Activated CD4-positive, alpha-beta T cell treated with anti-CD3 and anti-CD28 coated beads, Interleukin-2, amount 10 ng/mL, durations not matched to agents 7 days and 5 days (primary cell): ENCODE measurements at places on chromosomes 2 and 18.

DNA sequence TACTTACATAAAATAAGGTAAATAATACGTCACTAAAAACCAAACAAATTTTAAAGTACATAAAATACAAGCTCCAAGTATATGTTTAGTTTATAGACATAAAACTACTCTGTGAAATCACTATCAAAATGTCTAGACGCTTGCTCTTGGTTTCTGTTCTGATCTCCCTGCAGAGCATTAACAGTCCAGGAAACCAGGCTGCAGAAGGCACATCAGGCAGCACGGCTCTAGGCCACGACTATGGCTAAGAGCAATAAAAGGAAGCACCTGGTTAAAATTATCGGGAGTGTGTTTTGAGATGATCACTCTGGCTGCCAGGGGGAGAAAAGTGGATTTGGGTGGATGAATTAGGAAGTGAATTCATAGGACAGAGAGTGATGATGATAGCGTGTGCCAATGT, 196.0 kb upstream of the SPHKAP start:
- DNase-seq: no peak

GRCh38 chr2:157150747-157151146, 106.8 kb upstream of the GALNT5 start:
- no peak for DNase-seq

DNA sequence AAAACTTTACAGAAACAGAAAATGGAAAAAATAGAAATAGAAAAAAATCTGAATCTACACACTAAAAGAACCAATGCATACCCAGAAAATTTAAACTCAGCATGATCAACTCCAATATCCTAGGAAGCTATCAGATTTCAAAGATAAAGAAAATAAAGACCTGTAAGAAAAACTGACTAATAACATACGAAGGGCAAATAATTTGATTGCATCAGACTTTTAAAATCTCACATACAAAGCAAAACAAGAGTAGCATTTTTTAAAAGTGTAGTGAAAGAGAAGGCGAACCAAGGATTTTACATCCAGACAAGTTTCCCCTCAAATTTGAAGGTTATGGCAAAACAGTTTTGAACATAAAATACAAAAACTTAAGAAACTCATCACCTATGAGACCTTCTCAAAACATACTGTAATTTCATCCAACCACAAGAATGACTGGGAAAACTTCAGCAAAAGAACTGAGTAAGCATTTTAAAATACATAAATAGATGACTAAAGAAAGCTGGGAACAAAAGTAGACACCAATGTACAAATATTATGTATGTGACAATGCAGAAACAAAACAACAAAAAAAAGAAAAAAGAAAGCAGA, 54.8 kb downstream of the NBAS start:
- DNase-seq: no peak

DNA sequence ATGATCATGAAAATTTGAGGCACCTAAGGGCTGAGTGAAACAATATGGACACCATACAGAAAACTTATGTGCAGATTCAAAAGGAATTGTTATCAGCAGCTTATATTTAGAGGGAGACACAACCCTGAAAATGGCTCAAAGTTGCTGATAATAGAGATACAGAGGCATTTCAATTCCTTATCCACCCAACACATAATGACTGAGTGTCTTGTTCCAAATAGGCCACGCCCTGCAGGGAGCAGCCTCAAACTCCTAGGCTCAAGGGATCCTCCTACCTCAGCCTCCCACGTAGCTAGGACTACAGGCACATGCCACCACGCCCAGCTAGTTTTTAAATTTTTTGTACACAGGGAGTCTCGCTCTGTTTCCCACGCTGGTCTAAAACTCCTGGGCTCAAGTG, 79.0 kb downstream of the LBH start:
- DNase-seq: no peak

DNA sequence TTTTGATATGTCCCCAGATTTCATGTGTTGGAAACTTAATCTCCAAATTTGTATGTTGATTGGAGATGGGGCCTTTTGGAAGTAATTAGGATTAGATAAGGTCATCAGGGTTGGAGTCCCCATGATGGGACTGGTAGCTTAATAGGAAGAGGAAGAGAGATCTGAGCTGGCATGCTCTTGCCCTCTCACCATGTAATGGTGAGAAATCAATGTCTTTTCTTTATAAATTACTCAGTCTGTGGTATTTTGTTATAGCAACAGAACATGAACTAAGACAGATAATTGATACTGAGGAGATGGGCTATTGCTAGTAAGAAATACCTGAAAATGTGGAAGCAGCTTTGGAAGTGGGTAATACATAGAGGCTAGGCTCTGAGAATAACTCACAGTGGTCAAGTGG, 48.0 kb downstream of the CDC42EP3 start:
- DNase-seq: no peak

GRCh38 chr18:49500201-49500921, 13.3 kb upstream of the C18orf32 start:
- no peak for DNase-seq

DNA sequence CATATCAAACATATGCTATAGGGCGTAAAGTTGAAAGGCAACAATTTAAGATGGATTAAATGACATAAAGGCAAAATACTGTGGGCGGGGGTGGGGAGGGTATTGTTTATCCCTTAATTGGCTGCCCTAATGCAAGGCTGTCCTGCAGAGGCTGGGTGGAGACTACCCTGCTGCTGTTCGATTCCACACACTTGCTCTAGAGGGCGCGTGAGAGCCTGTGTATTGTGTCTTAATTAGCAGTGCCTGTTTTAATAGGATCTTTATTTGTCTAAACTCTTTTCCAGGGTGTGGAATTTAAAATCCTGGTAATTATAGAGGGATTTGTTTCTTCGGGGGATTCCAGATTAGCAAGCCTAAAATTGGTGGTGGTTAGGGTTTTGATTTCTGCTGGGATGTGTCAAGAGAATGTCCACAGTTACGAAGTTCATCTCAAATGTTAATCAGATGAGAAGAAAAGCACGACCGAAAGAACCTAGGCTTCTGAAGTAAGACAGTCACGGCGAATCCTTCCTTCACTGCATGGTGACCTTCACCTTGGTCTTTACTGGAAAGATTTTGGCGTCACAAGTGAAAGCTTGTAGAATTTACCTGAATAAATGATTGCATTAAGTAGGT, 103.5 kb upstream of the MAP3K20 start:
- DNase-seq: peak; percentile 47

- DNase-seq: no peak
Measured at GRCh38 chr2:7866104-7866503, 815.8 kb upstream of the ID2 start.

DNA sequence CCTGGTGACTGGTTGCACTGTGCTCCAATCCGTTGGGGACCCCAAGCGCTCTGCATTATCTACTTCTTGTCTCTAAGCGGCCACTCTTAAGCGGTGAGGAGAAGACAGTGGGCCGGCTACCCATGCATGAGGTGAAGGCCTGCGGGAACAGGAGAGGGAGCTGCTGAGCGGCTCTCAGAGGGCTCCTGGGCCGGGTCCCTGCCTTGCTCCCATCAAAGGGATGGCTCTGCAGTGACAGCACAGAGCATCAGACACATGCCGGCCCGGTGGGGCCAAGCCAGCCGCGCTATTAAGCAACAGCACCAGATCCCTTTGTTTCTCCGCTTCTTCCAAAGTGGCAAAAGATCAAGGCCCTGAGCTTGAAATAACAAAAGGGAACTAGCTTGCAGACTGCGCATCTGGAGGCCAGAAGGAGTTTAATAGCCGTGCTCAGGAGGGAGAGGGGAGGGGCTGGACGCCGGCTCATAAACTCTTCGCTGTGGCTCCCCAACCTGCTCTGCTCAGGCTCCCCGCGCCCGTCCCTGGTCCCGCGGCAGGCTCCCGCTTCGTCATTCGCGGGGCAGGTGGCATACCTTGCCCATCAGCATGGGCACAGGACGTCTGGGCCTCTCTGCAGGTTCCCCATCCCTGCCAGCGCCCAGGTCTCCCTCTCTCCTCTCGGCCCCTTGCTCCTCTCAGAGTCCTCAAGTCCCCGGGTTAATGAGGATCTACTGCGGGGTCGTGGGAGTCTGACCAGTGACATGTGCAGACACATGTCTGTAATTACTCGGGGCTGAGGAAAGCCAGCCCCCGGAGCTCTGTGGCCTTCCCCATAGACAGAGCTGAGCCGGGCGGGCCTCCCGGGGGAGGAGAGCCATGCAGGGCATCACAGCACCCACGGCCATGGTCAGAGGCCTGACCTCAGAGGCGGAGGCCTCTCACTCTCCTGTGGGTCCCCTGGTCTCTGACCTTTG, 96.7 kb downstream of the ASB1 start:
- no peak for DNase-seq

GRCh38 chr18:26729008-26729407, 136.5 kb downstream of the AQP4 start:
- no peak for DNase-seq

DNA sequence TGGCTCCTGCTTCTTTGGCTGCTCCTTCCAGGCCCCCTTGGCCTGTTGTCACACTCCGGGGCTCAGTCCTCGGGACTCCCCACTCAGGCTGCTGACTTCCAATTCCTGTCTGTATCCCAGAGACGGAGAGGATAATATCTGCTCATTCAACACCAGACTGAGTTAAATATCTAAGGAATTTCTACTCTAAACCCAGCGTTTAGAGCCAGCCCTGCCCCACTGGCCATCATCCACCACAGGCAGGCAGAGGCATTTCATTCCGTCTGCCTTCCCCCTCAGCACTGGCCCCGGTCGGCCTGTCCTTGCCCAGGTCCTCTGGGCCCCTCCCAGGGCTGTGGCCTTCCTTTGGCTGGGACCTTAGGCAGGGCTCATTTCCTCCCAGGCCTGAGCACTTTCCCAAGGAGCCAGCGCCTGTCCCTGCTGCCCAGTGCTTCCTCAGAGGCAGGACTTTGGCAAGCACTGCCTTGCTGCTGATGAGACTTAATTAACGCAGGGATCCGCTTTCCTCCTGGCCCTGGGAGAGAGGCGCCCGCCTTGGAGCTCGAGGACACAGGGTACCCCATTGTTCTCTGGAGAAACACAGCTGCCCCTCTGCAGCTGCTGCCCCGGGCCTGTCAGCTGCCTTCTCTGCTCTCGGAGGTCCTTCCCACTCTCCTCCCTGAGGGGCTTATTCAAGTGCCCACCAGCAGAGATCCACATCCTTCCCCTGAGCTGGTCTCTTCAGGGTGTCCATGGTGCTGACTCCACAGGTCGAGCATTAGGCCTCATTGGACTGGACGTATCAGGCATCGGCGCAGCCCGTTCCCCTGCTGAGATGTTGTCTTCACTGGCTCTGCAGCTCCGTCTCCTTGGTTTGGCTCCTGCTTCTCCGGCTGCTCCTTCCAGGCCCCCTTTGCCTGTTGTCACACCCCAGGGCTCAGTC, 42.8 kb downstream of the ATOH8 start:
- DNase-seq: no peak

GRCh38 chr18:3790703-3791102, 340.7 kb downstream of the TGIF1 start:
- DNase-seq: no peak

GRCh38 chr2:219279151-219279915, at the start of gene DNAJB2:
DNAJB2 (plus strand) TSS chr2:219279366; CDS start chr2:219279834, 468 bp downstream.
- peak; percentile 99 for DNase-seq

- no peak for DNase-seq
Measured at GRCh38 chr18:38750751-38751150, 1185.2 kb upstream of the CELF4 start.

GRCh38 chr2:218317303-218317630, 25.0 kb upstream of the TMBIM1 start:
- DNase-seq: no peak

GRCh38 chr2:102514061-102514785, 41.2 kb downstream of the SLC9A4 start:
- no peak for DNase-seq

DNA sequence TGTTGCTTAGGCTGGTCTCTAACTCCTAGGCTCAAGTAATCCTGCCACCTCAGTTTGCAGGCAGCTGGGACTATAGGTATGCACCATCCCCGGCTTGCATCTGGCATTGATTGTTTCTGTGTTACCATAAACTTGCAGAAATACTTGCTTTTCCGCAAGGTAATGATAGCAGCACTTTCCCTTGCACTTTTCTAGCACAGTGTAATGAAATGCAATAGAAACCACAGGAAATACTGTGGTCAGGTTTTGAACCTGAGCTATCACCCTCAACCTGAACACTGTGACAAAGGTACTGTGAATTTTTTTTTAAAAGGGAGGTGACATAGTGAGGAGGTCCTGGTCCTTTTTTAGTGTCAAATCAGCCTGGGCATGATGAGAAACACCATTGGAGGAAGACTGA, 38.3 kb downstream of the DHRS9 start:
- DNase-seq: peak; percentile 68

- no peak for DNase-seq
Measured at GRCh38 chr2:102049756-102050443, 58.1 kb downstream of the IL1R2 start.

GRCh38 chr2:235070063-235070706, 118.4 kb downstream of the SH3BP4 start:
- no peak for DNase-seq

DNA sequence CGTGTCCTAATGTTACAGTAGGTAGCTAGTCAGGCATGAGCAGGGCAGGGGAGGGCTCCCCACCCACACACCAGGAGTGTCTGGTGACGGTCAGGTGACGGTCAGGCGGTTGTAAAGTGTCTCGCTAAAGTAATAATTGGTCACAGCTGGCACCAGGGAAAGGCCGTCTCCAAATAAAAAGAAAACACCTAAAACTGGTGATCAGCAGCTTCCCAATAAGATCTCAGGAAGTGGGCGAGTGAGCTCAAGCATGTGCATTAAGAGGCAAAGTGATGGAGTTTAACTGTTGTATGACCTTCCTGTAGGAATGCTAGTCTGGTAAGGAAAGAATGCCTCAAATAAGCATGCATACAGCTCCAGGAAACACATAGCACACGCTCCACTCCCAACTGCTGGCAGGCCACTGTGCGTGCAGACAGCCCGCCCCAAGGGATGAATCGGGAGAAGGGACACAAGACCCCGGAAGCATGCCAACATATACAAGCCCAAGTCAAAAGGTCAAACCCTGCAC, 177.1 kb downstream of the RNF144A start:
- DNase-seq: no peak

DNA sequence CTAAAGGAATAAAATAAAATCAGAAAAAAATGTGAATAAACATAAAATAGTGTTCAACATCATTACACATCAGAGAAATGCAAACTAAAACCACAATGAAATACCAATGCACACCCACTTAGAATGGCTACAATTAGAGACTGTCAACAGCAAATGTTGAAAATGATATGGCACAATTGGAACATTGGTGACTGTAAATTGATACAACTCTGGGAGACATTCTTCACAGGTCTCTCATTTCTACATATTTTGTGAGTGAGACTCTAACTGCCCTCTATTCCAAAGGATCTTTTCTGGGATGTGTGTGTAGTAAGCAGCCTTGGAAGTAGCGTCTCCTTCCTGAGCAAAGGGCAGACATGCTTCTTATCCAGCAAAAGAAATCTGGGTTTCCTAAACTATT, 323.0 kb downstream of the FBXO15 start:
- no peak for DNase-seq

DNA sequence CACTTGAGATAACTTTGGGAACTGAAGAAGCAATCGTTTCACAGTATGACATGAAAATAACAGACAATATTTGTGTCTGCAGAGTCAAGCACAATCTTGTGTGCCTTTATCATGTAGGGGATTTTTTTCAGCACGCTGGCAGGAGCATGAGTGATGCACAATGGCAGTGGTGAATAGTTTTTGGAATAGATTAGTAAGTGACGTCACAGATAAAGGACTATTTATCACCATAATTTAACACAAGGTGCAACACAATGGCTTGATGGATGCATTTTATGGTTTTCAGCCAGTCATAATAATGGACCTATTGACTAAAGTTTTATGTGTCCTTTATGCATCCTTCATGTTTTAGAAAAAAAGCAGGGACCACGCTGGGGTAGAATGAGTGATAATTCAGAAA, 559.8 kb upstream of the FANCL start:
- DNase-seq: no peak
